Smooth muscle cell of the brain vasculature (primary cell): ENCODE measurements at places on chromosomes 4 and X.
A peak's percentile ranks its signal among the peaks of the same experiment; 100 is the strongest.

GRCh38 chr4:114076899-114077570, 97.6 kb upstream of the ARSJ start:
- DNase-seq = no peak

GRCh38 chr4:3442460-3442958, 741 bp downstream of the HGFAC start:
- DNase-seq = no peak

DNA sequence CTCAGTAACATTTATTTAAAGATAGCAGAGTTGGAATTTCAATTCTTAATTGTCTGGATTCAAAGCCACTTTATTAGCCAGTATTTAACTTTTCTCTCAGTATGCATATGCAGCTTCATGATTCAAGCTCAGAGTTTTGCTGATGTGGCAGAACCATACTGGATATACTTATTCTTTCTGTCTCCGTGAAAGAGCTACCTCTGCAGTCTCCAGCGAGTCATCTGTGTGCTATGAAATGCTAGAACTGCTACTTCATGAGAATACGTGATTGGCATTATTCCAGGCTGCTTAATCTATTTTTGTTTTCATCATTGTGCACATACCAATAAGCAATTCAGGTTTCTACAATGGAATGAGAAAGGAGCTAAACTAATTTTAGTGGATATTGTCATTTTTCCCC, 743.7 kb downstream of the C4orf33 start:
- no peak for DNase-seq

DNA sequence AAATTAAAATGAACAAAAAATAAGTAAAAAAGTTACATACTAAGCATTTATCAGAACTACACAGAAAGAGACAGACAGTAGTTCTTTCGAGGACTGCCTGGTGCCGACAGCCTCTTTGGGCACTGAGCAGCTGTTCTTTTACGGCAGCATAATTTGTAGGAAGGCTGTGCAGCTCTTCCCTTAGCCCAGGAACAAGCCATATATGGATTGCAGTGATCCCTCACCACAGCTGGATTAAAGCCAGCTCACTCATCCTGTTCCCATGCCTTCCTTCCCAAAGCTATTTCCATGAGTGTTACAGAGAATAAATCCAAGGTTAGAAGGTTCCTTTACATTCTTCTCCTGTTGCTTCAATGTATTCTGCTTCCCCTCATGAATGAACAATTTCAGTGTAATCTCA, 71.7 kb downstream of the DDX60L start:
- DNase-seq = peak; percentile 81

DNA sequence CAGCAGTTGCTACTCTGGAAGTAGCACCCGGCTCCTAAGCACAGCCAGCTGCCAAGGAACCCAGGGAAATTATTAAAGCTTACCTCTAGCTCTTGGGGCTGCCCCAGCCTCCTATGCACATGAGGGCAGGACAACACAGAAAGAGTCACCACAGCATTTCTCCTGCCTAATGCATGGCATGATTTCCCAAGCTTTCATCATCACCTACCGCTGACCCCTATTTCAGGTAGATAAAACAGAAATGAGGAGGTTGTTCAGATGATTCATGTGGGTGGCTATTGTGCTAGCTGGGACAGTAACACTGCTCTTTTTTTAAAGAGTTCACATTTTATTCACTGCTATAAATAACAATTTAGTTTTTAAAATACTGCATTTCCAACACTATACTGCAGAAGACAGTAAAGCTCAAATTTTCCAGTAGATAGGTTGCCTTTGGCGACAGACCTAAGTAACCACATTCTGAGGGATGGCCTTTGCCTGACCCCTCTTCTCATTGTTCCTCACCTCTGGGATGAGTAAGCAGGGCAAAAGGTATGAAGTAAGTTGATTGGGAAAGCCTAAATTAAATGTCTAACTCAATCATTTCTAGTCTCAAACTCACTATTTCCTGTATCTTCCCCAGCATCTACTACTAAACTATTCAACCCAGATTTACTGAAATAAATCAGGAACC, 16.7 kb downstream of the CASK start:
- DNase-seq = no peak

DNA sequence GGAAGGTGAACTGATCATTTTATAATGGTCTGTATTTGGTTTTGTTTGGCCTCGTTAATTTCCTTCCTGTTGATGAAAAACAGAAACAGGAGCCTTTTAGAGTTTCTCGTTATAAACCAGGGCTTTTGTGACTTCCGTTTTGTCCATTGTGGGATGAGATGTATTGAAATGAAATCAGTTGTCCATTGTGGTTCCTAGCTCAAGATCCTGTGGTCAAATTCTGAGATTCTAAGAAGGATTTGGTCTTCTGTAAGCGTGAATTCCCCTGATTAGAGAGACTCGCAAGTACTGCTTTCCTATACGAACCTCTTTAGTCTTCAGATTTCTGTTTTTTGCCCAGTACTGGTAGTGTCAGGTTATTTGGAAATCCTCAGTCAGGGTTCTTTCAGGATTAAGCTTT, 101.7 kb downstream of the RAPGEF2 start:
- DNase-seq = no peak

DNA sequence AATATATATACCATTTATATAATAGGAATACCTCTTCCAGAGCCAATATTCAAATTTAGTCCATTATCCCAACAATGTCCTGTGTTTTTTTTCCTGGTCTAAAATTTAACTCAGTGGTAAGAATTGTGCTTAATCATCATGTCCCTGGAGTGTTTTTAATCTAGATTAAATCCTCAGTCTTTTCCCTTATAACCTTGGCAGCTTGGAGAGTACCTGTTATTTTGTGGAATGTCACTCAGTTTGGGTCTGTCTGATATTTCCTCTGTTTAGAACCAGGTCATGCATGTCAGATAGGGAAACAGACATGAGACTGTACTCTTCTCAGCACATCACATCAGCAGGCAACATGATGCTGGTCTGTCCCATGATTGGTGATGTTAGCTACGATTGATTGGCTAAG, 96.6 kb downstream of the HPGD start:
- no peak for DNase-seq

- DNase-seq = no peak
These were observed 173.7 kb upstream of the FAT4 start for GRCh38 chr4:125140966-125141495.

GRCh38 chr4:150023489-150023888, 54.8 kb upstream of the DCLK2 start:
- no peak for DNase-seq

DNA sequence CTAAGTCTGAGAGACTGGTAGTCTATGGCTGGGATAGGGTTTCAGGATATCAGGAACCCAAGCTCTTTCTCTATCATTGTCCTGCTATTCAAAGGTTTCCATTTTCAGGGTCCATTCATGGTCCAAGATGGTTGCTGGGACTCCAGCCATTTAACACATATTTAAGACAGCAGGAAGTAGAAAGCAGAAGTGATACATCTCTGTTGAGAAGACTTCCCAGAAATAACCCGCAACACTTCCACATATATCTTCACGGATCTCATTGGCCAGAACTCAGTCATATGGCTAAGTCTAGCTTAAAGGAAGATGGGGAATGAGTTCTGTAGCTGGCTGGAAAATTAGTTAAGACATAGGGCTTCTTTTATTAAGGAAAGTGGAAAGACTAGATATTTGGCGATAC, 23.8 kb downstream of the CTSO start:
- DNase-seq = no peak

GRCh38 chrX:15170927-15171326, 99.0 kb downstream of the ASB9 start:
- no peak for DNase-seq

- DNase-seq = no peak
These were observed 92.7 kb upstream of the NDST3 start for GRCh38 chr4:117941611-117942010.

- no peak for DNase-seq
These were observed 26.3 kb downstream of the CXCL2 start for GRCh38 chr4:74072739-74073138.

DNA sequence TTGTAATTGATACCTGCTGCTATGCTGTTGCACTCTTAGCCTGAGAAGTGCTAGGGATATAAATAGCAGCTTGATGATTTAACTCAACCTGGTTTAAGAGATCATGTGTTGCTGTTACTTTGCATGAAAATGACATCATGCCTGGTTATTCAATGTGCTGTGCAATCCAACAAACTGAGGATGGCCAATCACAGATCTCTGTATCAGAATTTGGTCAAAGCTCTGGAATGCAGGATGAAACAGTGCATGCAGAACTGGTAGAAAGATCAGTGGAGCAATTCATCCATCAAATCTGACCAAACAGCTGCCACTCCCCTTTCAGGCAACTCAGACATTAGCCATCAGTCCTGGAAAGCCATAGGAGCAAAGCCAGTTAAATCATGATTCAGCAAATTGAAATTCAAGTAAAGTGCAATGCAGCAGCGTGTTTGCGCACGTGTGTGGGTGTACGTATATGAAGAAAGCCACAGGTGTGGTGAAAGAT, 160.3 kb upstream of the RASGEF1B start:
- DNase-seq = no peak

GRCh38 chrX:17053502-17053901, 107.0 kb downstream of the REPS2 start:
- no peak for DNase-seq

DNA sequence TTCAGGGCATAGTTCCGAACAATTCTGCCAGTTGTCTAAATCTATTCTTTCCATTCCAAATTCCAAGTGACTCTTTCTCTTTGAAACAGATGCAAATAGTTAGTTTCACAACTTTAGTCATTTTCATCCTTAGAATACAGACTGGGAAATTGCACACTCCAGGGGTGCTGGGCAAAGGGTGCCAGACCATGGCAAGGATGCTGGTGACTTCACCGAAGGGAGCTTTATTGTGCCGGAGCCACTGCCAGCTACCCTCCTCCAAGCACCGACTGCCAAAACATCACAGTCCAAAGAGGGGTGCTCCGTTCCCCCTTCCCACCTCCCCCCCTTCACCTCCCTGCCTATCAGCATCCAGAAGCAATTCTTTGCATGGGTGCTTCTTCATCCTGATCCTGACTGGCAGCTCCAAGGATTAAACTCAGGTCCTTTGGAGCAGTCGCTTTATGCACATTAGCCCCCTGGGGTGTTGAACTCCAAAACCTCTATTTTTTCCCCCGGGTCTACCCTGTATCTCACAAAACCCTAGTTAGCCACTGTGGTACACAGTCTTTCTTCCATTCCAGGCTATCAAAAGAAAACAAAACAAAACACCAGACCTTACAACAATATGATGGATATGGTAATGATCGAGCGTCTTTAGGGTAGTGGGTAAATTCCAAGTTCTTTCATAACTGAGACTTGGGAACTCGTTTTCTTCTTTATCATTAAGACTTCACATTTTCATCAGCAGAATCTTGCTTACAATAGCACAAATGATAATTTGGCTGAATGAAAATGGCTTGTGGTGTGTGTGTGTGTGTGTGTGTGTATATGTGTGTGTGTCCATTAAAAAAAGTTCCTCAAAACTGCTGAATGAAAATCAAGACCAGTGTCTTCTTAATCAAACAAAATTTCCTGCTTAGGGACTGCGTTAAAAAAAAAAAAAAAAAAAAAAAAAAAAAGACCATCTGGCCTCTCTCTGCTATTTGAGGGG, 28.7 kb downstream of the MID1 start:
- DNase-seq = no peak

GRCh38 chr4:118206627-118207026, 146.2 kb downstream of the PRSS12 start:
- no peak for DNase-seq

- no peak for DNase-seq
These were observed 110.6 kb downstream of the REPS2 start for GRCh38 chrX:17056868-17057608.

- DNase-seq = no peak
These were observed 893 bp upstream of the SEPTIN11 start for GRCh38 chr4:76948443-76949275.

DNA sequence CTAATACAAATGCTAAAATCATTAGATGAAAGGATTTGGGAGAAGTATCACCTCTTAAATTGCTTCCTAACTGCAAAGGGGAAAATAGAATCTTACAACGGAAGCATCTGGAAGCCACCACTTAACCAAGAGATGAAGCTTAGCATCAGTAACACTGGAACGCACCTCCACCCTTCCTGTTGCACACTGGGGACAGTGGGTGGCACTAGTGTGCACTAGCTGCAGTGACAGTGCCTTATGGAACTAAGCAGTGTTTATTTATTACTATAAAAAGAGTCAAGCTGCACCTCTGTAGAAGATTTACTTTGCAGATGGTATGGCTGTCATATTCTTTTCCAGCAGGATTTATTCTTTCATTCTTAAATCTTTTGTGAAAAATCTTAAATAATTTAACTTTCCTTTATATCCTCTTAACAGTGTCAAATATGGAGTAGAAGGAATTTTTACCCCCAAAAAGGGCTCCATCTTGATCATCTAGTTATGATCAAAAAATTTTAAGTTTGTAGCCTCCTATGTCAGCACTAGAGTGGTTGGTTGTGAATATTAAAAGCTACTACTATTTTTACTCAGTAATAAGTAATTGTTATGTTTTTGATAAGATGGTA, 76.7 kb downstream of the SCD5 start:
- DNase-seq = no peak

GRCh38 chrX:109344101-109344500, 137.8 kb downstream of the GUCY2F start:
- DNase-seq = no peak
